ENCODE measurements at places on chromosomes 6 and 20.

- no peak for DNase-seq
Observed at GRCh38 chr20:10994991-10995700, 321.3 kb upstream of the JAG1 start.

DNA sequence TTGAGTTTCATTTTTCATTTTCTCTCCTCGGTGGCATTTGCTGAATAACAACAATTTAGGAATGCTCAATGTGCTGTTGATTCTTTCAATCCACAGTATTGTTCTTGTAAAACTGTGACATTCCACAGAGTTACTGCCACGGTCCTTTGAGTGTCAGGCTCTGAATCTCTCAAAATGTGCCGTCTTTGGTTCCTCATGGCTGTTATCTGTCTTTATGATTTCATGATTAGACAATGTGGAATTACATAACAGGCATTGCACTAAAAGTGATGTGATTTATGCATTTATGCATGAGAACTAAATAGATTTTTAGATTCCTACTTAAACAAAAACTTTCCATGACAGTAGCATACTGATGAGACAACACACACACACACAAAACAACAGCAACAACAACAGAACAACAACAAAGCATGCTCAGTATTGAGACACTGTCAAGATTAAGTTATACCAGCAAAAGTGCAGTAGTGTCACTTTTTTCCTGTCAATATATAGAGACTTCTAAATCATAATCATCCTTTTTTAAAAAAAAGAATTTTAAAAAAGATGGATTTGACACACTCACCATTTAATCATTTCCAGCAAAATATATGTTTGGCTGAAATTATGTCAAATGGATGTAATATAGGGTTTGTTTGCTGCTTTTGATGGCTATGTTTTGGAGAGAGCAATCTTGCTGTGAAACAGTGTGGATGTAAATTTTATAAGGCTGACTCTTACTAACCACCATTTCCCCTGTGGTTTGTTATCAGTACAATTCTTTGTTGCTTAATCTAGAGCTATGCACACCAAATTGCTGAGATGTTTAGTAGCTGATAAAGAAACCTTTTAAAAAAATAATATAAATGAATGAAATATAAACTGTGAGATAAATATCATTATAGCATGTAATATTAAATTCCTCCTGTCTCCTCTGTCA lies 88.1 kb downstream of the SNAP25 start:
- no peak for DNase-seq

- DNase-seq: no peak
Observed at GRCh38 chr6:26330859-26331217, 34.2 kb upstream of the BTN3A2 start.

GRCh38 chr6:156703719-156704118 lies 73.5 kb upstream of the ARID1B start:
- no peak for DNase-seq

DNA sequence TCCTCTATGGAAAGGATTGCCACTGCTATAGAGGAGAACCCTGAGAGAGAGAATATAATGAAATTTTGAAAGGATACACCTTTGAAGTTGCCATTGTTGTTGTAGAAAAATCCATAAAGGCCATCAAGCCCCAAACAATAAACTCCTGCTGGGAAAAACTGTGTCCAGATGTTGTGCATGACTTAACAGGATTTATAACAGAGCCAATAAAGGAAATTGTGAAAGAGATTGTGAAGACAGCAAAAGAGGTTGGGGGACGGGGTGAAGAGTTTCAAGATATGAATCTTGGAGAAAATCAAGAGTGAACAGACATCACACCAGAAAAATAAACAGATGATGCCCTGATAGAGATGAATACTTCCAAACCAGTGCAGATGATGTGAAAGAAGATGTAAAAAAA lies 396.4 kb downstream of the BCKDHB start:
- DNase-seq: no peak

- DNase-seq: no peak
Observed at GRCh38 chr6:74902089-74902488, 303.8 kb downstream of the COL12A1 start.

- DNase-seq: peak; percentile 54
Observed at GRCh38 chr6:131694832-131695426, 6.3 kb downstream of the OR2A4 start.

- no peak for DNase-seq
Observed at GRCh38 chr6:166969390-166970002, 13.1 kb upstream of the RNASET2 start.
